ENCODE measurements at places on chromosomes 1 and 21. TPM values are rescaled to one million over a fixed set of nuclear protein-coding genes. Genes with fewer than 3 reads are reported as not detected.

The SLC16A4 gene
- 51.1 TPM for polyA plus RNA-seq

The TDRD10 gene
- polyA plus RNA-seq: 0.81 TPM

The F13B gene
- 0.24 TPM for polyA plus RNA-seq

The C2CD2 gene
- polyA plus RNA-seq: 11.1 TPM

The C1orf53 gene
- 16.8 TPM for polyA plus RNA-seq

The KIAA1614 gene
- polyA plus RNA-seq: 0.89 TPM

GRCh38 chr1:207031632-207032264 lies 808 bp downstream of the C1orf116 start:
- H3K36me3 ChIP-seq: no peaks in the 10 kb centered on the region
- peak overlapping the region; percentile 58 for H3K4me3 ChIP-seq
- H3K27me3 ChIP-seq: no peaks in the 10 kb centered on the region

- no peak overlapping the region for H3K4me3 ChIP-seq
- peak; percentile 79 for DNase-seq
- no peaks in the 10 kb centered on the region for H3K27me3 ChIP-seq
- H3K36me3 ChIP-seq: no peaks in the 10 kb centered on the region
Observed at GRCh38 chr1:183416850-183417771, 1.1 kb downstream of the NMNAT2 start.

GRCh38 chr1:94871031-94871430 lies 50.9 kb downstream of the SLC44A3 start:
- H3K27me3 ChIP-seq: no peaks in the 10 kb centered on the region
- DNase-seq: no peak
- H3K36me3 ChIP-seq: peaks cover 13% of the 10 kb centered on the region
- no peak overlapping the region for H3K27ac ChIP-seq

GRCh38 chr1:28591708-28592320 lies at the start of gene RAB42:
TSS of gene RAB42 (plus strand) at chr1:28592265. CDS start at chr1:28592512, 247 bp downstream.
- H3K4me1 ChIP-seq: peaks cover 22% of the 10 kb centered on the region
- no peaks in the 10 kb centered on the region for H3K27me3 ChIP-seq
- peak within 1 kb of the TSS; percentile 20 for H3K27ac ChIP-seq

DNA sequence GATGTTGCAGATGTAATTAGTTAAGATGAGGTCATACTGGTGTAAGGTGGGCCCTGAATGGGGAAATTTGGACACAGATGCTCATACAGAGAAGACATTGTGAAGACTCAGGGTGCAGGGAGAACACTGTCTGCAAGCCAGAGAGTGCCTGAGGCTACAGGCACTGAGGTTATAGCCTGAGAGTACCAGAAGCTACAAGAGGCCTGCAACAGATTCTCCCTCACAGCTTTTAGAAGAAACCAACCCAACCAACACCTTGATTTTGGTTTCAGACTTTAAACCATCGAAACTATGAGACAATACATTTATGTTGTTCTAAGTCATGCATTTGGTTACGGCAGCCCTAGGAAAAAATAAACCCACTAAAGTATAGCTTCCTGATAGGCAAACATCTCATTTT lies 321.7 kb upstream of the USP25 start:
- H3K27me3 ChIP-seq: no peaks in the 10 kb centered on the region
- no peaks in the 10 kb centered on the region for H3K4me1 ChIP-seq
- no peaks in the 10 kb centered on the region for H3K36me3 ChIP-seq

DNA sequence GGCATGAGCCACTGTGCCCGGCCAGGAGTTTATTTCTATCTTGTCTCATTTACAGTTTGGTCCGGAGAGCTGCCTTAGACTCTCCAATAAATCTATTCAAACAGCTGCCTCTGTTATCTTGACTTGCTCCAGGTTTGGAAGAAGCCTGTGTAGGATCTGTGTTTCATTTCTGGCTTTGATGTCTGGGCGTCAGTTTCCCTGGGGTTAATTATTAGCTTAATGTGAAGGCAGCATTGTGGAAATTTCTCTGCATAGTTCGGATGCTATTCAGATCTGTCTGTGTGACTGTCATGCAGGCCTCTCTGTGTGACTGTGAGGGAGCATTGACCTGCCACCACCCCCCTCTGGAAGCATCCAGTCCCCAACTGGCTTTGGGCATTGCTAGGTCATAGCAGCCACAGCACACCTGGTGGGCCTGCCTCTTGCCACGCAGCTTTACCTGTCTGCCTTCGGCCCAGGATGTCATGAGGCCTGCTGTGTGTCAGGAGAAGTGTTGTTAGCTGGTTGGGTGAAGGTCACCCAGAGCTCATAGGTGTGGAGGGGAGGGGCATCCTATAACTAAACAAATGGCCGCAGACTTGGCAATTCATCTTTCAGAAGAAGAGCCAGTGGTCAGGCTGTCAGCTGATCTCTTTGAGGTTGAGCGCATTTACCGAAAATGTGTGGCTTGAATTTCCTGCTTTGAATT lies 9.8 kb downstream of the IFNGR2 start:
- H3K27me3 ChIP-seq: no peaks in the 10 kb centered on the region
- DNase-seq: peak; percentile 86
- H3K27ac ChIP-seq: peak overlapping the region; percentile 95
- peaks cover 54% of the 10 kb centered on the region for H3K36me3 ChIP-seq

DNA sequence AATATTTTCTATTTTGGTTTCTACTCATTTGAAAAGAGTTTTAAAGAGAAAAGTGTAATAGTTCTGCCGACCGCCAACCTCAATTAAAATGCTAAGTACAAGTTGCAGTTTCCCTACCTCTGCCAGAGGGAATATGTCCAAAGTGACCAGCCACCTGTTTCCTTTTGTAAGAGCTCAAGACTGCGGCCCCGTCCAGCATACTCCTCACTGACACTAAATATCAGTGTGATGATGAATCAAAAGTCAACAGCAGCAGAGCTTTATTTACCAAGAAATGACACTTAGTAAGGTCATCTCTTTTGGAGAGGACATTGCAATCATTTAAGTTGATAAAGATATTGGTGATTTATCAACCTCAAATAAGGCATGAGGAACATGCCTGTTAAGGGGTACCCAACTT lies 57.4 kb upstream of the NRIP1 start:
- H3K27me3 ChIP-seq: no peaks in the 10 kb centered on the region
- DNase-seq: no peak
- no peak overlapping the region for H3K27ac ChIP-seq

DNA sequence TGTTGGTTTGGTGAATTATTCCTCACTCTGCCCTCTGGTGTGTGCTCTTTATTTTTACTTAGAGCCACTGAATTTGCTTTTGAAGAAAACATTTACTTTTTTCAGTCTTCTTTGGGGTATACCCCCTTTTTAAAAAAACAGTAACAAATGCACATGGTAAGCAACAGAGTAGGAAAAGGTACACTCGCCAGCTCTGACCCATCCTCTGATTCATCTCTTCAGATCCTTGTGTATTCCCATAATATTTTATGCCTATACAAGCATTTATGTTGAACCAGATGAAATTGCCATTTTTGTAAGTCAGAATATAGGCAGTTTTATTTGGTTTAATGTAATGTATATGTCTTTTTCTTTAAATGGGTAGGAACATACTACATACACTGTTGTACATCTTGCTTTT lies 28.3 kb downstream of the TTC3 start:
- no peaks in the 10 kb centered on the region for H3K27me3 ChIP-seq
- no peaks in the 10 kb centered on the region for H3K4me1 ChIP-seq

GRCh38 chr1:117093870-117094621 lies 27.5 kb downstream of the TRIM45 start:
- no peaks in the 10 kb centered on the region for H3K4me1 ChIP-seq
- peaks cover 6% of the 10 kb centered on the region for H3K36me3 ChIP-seq
- no peak overlapping the region for H3K4me3 ChIP-seq
- peak; percentile 75 for DNase-seq
- no peaks in the 10 kb centered on the region for H3K27me3 ChIP-seq

Data from small intestine (tissue), 16 donors.